D341Med (cell line): ENCODE measurements at places on chromosomes 3 and 15.

GRCh38 chr3:53083521-53083920, 37.6 kb upstream of the SFMBT1 start:
- no peak for DNase-seq

- DNase-seq, result no peak
Measured at GRCh38 chr3:46483825-46484224, 14.0 kb upstream of the RTP3 start.

DNA sequence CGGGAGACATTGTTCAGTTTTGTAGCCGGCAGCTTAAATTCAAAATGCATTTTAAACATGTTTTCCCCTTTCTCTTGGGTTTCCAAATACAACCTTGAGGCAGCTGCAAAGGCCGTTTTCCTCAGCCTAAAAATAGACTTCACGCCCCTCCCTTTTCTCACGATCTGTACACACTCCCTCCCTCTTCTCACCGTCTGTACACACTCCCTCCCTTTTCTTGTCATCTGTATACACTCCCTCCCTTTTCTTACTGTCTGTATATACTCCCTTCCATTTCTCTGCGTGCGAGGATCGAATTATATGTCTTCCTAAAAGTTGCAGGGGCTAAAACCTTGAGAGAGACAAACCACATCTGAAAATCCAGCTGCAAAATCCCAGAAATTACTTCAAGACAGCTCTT, 8.9 kb downstream of the MUC4 start:
- no peak for DNase-seq

DNA sequence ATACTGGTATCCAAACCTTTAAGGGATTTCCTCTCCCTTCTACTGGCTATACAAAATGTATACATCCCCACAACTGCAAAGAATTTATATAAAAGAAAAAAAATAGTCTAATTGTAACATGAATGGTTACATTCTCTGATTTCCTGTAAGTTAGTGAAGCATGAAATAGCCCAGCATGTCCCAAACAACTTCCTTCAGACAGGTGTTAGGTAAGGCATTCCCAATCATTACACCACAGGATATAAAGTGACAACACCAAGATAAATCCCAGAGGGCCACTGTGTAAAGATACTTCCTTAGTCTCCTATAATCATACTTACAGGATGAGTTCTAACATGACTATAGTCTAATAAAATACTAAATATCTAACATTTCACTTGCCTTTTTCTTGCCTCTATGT, 7.6 kb downstream of the CMTM6 start:
- no peak for DNase-seq

DNA sequence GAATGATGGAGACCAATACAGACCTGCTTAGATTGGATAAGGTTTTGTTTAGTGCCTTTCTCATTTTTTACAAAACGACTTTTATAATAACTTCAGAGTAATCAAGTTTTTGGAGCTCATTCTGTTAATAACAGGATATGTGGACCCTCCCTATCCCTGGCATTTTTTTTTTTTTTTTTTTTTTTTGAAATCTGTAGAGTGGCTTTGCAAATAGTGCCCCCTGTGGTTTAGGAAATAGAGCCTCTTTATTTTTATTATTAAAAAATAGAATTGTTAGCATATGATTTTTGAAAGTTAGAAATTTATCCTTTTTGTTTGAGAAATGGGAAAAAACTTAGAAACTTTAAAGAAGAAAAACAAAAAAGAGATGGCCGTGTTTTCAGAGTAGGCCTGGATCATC, 11.4 kb downstream of the SKIL start:
- DNase-seq, result no peak

GRCh38 chr15:70854666-70854976, 664 bp upstream of the LARP6 start:
- no peak for DNase-seq

GRCh38 chr3:16118396-16118795, 56.1 kb upstream of the GALNT15 start:
- no peak for DNase-seq

DNA sequence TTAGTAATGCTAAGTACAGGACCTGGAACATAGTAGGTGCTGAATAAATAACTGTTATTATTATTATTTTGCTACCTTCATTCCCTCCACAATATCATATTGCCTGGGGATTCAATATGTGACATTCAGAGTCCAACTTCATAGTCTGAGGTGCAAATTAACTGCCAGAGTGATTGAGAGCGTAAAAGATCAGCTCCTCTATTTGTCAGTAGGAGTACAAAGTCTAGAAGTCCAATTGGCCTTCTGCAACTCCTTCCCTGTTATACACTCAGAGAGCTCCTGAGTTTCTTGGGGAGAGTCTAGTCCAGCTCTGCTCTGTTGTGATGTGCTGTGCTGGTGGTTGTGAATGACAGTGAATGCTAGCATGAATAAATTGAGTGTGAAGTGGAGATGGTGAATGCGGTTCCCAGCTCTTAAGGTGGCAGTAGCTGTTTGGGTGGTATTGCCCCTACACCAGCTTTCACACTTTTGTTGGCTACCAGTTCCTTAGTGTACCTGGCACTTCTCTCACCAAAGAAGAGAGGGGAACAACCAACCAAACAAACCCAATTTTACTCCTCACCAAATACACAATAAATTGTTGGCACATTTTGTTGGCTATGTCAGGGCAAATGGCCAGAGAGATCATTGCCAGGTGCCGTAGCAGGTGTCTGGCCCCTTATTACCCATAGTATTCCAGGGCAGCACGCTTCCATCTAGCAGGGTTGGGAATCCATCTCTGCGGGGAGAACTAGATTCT, 270.1 kb upstream of the TBL1XR1 start:
- DNase-seq, result no peak

GRCh38 chr3:126064627-126065258, 19.2 kb downstream of the SLC41A3 start:
- no peak for DNase-seq

DNA sequence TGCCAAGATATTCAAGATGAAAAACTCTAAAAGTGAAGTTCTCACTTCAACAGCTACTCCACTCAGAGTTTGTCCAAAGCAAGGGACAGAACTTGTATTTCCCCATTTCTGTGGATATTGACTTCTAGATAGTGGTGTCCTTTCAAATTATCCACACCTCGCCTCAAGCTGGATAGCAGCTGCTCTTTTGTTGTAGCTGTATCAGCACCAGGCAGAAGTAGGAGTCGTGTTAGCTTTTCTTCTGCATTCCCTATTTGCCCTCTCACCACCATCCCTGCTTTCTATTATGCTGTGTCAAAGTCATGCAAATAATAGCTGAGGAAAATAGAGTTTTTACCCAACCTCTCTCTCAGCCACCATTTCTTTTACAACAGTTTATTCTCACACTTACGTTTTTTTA, 303.8 kb downstream of the EPHA3 start:
- DNase-seq, result no peak

DNA sequence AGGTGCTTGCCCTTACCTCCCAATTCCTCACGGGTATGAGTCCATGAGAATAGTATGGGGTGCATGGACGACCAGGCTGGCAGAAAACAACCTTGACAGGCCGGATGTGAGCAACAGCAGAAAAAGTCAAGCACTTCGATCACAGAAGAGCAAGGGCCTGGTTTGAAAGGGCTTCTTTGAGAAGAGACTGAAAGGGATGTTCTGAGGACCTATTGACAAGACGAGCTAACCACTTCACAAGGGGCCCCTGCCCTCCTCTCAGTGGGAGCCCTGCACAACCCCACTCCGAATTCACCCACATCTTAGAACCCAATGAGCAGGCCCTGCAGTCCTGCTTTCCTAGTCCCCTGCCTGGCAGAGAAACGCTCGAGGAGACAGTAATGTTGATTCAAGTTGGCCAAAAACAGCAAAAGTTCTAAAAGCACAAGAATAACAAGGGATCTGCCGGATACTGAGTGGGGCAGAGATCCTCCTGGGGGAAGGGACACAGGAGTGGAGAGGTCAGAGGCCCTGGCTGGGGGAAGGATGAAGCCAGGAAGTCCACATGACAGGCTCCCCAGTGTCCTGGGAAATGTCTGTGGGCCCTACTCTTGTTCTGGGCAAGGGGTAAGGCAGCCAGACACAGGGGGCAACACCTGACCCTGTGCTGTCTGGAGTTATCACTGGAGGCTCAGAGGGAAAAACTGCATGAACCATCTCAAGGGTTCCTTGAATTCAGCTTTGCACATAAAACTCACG, 14.8 kb upstream of the CX3CR1 start:
- no peak for DNase-seq

- no peak for DNase-seq
Measured at GRCh38 chr3:85164436-85164835, 205.6 kb downstream of the CADM2 start.

DNA sequence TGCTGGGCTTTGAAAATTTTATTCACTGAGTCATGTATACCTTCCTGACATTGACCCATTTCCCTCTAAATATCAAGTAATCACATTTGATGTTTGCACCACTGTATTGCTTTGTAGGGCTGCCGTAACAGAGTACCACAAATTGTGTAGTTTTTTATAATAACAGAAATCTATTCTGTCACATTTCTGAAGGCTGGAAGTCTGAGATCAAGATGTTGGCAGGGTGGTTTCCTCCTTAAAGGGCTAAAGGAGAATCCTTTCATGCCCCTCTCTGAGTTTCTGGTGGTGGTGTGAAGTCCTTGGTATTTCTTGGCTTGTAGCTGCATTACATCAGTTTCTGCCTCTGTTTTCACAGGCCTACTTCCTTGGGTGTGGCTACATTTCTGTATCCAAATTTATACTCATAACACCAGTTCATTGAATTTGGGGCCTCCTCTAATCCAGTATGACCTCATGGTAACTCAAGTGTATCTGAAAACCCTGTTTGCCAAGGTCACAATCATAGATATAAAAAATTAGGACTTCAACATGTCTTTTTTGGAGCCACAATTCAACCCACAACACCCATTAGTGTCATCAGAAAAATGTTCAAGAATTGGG, 29.1 kb upstream of the ST6GAL1 start:
- no peak for DNase-seq

DNA sequence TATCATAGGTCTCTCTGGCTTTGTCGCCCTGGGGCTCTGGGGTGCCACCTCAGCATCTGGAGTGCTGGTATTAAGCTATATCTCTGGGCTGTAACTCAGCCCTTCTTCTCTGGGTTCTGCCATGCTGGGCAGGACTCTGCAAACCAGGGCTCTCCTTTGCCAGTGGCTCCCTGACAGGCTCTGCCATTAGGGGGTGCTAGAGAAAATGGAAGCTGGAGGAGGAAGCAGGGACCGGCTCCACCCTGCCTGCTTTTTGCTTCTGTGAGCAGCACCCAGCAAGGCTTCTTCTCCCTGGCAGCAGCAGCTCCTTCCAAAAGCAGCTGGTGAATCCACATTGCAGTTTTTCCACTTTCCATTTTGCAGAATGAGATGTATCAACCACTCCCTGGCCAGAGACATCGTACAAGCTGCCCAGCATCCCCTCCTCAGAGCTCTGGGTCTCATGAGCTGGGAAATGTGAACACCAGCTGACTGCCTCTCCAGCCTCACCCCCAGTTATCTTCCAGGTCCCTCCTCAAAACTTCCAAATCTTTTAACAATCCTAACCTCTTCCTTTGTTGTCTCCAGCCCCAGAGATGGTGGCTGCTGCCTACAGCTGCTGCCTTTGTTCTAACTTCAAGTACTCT, 165.0 kb downstream of the ABHD5 start:
- peak; percentile 80 for DNase-seq

DNA sequence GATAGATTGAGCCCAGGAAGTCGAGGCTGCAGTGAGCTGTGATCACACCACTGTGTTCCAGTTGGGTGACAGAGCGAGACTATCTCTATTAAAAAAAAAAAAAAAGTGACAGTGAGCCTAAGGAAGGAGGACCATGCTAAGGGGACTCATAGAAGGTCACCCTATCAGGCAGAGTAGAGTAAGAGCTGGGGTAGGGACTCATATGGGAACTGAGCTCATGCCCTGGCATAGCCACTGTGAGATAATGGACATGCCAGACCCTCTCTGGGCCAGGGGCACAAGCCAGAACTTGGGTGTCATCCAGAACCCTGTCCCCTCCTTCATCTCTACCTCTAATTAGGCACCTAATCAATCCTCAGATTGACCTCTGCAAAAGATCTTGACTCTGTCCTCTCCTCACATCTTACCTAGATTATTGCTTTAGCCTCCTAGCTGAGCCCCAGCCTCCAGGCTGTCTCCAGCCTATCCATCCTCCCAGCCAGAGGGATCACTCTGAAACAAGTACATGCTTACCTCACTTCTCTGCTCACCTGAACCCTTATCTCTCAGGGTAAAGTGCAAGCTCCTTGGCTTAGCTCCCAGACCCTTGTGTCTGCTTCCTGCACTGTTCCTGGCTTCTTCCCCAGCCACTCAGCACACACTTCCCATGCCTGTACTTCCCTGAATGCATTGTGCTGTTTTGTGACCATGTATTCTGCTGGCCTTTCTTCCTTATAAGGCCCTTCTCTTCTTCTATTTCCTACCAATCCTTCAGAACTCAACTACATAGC, 76.4 kb downstream of the DAPK2 start:
- no peak for DNase-seq

- DNase-seq, result no peak
Measured at GRCh38 chr3:189897406-189897805, 223.3 kb downstream of the P3H2 start.

DNA sequence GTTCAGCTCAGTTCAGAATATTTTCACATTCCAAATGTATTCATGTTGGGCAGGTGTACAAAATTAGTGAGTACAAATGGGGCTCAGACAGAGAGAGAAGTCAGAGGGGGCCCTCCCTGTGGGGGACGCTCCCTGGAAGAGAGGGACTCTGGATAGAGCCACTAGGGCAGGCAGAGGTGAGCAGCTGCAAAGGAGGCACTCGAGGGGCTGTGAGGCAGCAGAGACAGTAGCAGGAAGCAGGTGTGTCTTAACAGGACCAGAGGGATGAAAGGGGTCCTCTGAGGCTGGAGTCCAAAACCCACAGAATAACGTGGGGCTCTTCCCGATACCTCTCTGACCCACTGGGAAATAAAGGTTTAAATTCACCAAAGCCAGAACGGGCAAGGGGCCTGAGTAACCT, 127.1 kb downstream of the MEGF11 start:
- DNase-seq, result no peak

GRCh38 chr15:83784975-83785374, 131.1 kb downstream of the ADAMTSL3 start:
- DNase-seq, result no peak

DNA sequence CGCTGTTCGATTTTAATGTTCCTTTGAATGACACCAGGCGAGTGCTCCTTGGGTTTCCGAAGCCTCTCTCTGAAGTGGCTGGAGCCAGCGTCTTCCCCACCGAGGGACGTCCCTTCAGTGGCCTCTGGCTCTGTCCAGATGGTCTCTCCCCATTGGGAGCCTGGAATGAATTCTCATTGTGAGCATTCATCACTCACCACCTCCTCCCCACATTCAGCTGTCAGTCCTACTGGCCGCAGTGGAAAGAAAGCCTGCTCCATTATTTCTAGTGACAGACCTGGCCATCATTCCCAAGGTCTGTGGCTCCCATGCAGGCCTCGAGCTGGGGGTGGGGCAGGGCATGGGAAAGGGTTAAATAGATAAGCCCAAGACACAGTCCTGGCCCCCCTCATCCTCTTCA, 35.2 kb downstream of the ZNF710 start:
- DNase-seq, result no peak

GRCh38 chr15:55183679-55184078, 13.1 kb downstream of the RSL24D1 start:
- DNase-seq, result no peak

GRCh38 chr3:112090887-112091586, 4.8 kb downstream of the C3orf52 start:
- DNase-seq, result no peak

- DNase-seq, result no peak
Measured at GRCh38 chr15:58486062-58486461, 54.3 kb downstream of the LIPC start.

GRCh38 chr3:48928679-48929078, 10.0 kb downstream of the ARIH2 start:
- DNase-seq, result no peak
